Activated CD4-positive, alpha-beta memory T cell treated with anti-CD3 and anti-CD28 coated beads, Interleukin-2, amount 10 ng/mL, durations not matched to agents 7 days and 5 days (primary cell): ENCODE measurements at places on chromosomes 2 and 18.

DNA sequence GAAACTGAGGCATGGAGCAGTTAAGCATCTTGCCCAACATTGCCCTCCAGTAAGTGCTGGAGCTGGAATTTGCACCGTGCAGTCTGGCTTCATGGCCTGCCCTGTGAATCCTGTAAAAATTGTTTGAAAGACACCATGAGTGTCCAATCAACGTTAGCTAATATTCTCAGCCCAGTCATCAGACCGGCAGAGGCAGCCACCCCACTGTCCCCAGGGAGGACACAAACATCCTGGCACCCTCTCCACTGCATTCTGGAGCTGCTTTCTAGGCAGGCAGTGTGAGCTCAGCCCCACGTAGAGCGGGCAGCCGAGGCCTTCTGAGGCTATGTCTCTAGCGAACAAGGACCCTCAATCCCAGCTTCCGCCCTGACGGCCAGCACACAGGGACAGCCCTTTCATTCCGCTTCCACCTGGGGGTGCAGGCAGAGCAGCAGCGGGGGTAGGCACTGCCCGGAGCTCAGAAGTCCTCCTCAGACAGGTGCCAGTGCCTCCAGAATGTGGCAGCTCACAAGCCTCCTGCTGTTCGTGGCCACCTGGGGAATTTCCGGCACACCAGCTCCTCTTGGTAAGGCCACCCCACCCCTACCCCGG, 1.3 kb downstream of the PROC start:
- DNase-seq = no peak

DNA sequence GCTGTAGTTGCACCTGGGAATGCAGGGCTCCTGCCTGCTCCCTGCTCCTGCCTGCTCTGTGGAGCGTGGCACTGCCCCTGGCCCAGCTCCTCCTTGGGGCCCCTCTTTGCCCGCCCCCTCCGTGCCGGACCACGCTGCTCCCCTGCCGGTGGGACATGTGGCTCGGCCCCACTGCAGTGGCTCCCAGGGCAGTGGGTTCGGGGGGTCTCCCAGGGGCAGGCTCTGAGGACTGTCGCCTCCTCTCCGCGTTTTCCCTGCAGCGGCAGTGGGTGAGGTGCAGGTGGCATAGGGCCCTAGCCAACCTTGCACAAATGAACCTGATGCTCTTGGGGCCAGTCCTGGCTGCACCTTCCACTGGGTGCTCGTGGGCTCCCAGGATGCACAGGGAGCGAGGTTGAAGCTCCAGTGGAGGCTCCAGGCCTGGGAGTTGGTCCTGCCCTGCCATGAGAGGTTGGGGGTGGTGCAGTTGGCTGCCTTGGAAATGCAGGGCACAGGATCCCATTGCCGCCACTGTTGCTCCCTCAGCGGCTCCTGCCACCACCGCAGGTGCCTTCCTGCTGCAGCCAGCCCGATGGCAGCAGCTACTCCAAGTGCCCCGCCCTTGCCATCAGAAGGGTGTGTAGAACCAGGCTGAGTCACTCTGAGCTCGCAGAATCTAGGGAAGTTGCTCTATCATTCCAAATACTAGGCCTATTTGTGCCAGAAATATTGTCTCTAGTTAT, 313.1 kb upstream of the SYT4 start:
- no peak for DNase-seq

DNA sequence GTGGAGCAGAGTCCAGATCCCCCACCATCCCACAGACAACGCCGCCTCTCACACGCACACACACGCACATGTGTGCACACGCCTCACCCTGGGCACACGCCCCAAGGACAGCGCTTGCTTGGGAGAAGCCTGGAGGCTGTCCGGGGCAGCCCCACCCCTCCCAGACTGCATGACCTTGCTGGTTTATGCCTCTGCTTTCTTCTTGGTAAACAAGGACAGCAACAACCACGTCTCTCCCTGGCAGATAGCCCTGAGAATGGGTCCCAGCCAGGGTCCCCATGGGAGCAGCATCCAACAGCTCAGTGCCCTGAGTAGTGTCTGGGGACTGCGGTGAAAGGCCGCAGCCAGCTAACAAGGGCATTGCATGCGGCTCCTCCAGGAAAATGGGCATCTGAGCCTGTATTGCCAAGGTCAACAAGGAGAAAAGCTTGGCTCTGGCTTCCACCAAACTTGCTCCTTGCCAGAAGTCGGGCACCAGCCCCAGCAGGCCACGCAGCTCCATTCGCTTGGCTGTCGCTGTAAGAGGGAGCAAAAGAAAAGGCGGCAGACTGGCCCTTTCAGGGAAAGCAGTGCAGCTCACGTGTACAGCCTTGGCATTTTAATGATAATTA, 234.6 kb downstream of the EIPR1 start:
- DNase-seq = no peak

DNA sequence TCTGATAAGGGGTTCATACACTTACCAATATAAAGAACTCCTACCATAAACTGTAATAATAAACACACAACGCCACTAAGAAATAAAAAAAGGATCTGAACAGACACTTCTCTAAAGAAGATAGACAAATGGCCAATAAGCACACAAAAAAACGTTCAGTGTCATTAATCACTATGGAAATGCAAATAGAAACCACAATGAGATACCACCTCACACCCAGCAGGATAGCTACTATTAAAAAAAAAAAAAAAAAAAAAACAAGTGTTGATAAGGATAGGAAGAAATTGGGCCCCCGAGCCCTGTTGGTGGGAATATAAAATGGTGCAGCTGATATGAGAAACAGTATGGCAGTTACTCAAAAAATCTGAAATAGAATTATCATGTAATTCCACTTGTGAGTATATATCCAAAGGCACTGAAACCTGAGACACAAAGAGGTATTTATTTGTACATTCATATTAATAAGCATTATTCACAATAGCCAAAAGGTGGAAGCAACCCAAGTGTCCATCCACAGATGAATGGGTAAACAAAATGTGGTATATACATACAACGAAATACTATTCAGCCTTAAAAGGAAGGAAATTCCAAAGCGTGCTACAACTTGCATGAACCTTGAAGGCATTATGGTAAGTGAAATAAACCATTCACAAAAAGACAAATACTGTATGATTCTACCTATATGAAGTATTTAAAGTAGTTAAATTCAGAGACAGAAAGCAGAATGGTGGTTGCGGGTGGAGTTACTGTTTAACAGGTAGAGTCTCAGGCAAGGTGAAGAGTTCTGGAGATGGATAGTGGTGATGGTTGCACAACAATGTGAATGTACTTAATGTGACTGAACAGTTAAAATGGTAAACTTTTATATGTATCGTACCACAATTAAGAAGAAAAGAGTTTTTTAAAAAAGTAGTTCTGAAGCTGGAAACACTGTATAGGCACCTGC, 17.9 kb downstream of the REV1 start:
- no peak for DNase-seq

- no peak for DNase-seq
Observed at GRCh38 chr2:133841900-133842299, 273.6 kb upstream of the NCKAP5 start.

GRCh38 chr2:65057391-65058052, 1.3 kb downstream of the CEP68 start:
- DNase-seq = peak; percentile 65

- DNase-seq = peak; percentile 77
Observed at GRCh38 chr2:10028988-10029874, 14.1 kb upstream of the KLF11 start.

DNA sequence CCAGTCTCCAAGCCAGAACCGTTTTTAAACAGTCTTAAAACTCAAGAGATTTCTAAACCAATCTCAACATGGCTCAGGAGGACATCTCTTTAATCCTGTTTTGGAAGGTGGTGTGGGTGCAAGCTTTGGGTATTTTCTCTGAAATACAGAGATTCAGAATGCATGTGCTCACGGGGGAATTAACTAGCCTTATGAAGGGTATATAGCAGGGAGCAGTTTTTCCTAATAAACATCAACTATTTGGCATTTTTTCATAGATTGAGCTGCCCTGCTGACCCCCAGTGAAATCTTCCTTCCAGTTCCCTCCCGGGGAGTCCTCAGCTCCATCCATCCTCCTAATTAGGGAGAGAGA, 122.6 kb downstream of the SMAD7 start:
- no peak for DNase-seq

- peak; percentile 74 for DNase-seq
Observed at GRCh38 chr2:20661421-20662307, 5.3 kb upstream of the GDF7 start.

DNA sequence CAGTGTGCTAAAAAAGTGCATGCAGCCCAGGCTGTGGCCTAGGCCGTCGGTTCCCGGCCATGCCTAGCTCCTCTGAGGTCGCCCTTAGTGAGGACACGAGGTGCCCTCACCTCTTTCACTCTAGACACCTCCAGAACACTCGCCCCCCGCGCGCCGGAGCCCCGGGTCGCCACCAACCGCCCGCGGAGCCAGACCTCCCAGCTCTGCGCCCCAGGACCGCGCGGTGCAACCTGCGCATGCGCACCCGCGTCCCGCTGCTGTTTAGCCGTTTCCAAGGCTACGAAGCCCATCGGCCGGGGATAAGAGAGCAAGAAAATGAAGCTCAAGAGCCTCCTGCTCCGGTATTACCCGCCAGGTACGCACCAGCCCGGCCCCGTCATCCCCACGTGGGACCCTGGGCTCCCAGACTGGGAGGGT, at the start of gene DAW1:
DAW1 (plus strand) TSS at position 257 of the 417 bp plus-strand sequence; CDS start at position 316, 59 bp downstream.
- DNase-seq = peak; percentile 51

GRCh38 chr2:16621316-16621715, 44.3 kb downstream of the CYRIA start:
- no peak for DNase-seq

- DNase-seq = no peak
Observed at GRCh38 chr18:80088823-80089222, 20.2 kb upstream of the ADNP2 start.

GRCh38 chr18:56373601-56374000, 264.8 kb downstream of the TXNL1 start:
- DNase-seq = no peak

DNA sequence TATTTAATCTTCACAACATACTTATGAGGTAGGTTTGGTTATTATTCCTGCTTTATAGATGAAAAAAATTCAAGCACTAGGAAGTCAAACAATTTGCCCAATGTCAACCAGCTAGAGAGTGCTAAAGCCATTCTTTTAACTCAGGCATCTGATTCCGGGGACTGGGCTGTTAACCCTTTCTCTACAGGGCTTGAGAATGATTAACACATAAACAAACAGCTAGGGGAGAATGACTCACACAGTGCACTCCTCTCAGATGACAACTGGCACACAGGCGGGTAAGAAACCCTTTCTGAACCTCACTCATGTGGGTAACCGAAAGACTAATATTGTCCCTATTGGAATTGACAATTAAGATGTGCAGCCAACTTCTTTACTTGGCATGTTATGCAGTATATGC, 86.3 kb upstream of the FSHR start:
- DNase-seq = no peak

DNA sequence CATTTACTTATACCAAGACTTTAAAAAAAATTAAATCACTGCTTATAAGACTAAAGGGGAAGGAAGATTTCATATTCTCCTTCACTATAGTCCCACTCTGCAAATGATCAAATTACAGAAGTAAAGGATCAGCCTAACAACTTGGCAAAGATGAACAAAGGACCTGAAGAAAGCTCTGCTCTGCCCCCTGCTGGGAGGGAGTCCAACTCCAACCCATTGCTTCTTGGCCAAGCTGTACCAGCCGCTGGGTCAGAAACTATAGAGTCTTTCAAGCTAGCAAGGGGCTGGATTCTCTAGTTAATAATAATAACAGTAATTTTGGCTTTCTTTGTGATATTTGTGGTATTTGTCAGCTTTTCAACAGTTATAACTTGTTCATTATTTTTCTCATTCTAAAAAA, 927.0 kb upstream of the CRIM1 start:
- no peak for DNase-seq

GRCh38 chr2:66437109-66437690, 2.3 kb downstream of the MEIS1 start:
- no peak for DNase-seq

DNA sequence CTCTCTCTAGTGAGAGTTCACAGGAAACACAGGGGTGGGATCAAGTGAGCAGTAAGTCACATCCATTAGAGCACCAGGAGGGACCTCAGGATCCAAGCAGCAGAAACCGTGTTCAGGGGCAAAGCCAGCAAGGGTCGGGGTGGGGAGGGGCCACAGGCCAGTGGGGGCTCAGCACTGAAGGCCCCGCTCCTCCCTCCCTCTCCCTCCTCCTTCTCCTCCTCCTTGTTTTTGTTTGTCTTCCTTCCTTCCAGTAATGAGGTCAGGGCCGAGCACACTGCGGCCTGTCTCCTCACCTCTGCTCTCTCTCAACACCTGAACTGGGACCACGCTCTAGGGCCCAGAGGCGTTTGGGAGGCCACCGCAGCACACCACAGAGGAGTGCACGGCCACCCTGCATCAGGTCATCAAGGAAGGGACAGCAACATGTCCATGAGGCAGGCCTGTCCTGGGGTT, 20.9 kb downstream of the MTERF4 start:
- no peak for DNase-seq

GRCh38 chr2:54638774-54639187, 84.7 kb upstream of the EML6 start:
- DNase-seq = no peak

GRCh38 chr2:126656431-126657147, 631 bp downstream of the GYPC start:
- DNase-seq = peak; percentile 55

- no peak for DNase-seq
Observed at GRCh38 chr2:166632616-166633015, 138.6 kb upstream of the SCN7A start.

DNA sequence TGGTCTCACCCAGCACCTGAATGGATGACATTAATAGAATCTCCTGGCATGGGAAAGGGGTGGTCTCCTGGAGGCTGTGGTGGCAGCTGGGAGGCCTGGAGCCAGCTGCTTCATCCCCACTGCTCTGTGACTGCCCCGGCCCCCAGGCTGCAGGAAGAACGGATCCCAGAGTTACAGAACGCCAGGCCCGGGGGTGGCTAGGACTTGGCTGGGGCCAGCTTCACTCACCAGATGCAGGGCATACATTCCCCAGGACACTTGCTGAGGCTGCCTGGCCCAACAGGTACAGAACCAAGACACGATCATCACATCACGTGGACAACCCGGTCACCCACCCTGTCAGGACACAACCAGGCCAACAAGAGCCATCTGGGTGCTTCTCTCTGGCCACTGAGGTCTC, 178.6 kb upstream of the SALL3 start:
- no peak for DNase-seq

DNA sequence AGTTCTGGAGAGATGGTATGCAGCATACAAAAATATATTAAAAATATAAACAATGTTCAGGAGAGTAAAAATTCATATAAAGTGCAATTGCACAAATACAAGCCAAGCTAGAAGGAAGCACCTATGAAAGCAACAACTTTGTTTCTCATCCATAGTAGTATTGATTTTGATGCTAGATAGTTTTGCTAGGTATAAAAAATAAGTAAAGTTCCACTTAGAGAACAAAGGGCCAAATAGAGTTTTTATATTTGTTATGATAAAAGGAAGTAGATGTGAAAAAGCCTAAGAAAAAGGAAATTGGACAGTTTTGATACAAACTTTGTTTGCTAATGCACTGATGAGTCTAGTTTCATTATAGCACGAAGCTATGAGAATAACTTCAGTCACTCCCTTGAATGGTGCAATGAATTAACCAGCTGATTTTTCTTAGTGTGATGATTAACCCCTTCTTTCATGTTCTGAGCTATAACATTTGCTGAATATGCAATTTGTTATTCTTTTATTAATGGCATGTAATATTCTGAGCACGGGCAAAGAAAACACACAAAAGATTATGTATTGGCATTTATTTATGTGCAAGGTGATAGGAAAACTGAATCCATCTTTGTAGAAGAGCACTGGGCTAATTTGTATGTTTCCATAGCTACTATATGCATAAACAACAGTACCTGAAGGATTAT, 24.7 kb downstream of the SLC5A7 start:
- no peak for DNase-seq

GRCh38 chr18:9526458-9526857, 51.1 kb downstream of the RALBP1 start:
- no peak for DNase-seq

- DNase-seq = no peak
Observed at GRCh38 chr2:194700726-194701125, 956.3 kb upstream of the SLC39A10 start.
